Stimulated activated CD4-positive, alpha-beta T cell treated with anti-CD3 and anti-CD28 coated beads, Interleukin-1b, Interleukin-23, amount 100 ng/mL, for 24 hours (primary cell): ENCODE measurements at places on chromosomes 12 and 14.

DNA sequence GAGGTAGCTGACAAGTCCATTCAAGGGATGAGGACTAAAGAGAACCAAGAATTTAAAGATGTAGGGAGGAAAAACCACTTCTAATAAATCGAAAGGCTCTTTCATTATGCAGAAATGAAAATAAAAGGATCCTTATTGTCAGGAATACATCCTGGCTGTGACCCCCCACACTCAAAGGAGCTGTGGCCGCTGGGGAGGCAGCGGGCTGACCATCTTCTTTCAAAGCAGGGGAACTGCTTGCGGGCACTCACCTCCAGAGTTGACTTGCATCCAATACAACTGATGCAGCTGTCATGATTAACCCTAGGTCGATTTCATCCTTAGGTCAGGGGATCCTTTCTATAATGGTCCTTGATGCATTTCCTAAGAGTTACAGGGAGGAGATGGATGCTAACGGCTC lies 35.3 kb downstream of the TRAFD1 start:
- DNase-seq, result no peak

DNA sequence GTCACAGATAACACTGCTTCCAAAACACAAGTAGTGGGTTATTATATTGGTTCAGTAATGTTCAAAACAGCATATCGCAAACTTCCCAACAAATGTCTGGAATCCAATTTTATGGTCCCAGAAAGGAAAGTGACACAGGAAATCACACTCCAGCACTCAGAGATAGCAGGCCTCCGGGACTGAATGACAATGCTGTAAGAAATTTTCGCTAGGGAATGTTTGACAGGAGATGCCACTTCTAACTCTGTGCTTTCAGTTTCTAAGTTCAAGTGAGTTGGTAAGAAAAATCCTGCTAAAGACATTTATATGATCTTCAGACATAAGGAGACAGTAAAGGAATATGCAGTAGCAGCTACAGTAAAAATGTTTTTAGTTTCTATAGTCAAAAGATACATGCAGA lies 93.2 kb downstream of the SLC2A13 start:
- no peak for DNase-seq

- DNase-seq, result peak; percentile 27
Measured at GRCh38 chr14:100486025-100486828, 101.0 kb downstream of the BEGAIN start.

DNA sequence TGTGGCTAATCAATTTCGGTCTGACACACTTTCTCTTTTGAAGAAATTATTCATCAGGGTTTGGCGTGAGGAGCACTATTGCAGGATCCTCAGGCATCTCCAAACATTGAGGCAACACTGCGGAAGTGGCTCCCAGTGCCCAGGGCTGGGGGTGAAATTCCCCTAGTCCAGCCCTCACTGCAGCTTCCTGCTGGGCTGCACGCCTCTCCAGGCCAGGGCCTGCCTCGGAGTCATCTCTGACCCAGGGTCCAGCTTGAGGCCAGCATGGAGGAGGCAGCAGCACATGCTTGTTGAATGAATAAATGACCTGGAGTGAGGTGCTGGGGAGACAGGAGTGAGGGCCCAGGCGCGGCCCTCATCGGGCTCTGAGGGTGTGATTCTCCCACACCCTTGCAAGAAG lies 36.0 kb upstream of the TDRD9 start:
- DNase-seq, result no peak

DNA sequence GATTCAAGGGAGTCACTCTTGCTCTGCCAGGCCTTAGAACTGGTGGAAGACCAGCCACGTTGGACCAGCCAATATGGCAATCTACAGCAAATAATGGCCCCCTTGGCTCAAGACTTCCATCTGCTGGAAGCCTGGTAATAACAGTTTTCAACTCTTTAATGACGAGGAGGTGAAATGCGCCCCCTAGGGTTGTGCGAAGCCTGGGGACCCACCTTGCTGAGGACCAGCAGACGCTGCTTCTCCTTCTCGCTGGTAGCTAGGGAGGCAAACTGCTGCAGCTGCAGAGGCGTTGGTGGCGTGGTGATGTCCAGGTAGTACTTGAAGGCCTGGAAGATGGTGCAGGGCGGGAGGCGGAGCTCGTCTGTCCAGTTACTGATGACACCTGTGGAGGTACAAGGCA lies 41.5 kb upstream of the FBXO21 start:
- DNase-seq, result no peak

GRCh38 chr12:24948420-24948756 lies 513 bp downstream of the BCAT1 start:
- peak; percentile 25 for DNase-seq

DNA sequence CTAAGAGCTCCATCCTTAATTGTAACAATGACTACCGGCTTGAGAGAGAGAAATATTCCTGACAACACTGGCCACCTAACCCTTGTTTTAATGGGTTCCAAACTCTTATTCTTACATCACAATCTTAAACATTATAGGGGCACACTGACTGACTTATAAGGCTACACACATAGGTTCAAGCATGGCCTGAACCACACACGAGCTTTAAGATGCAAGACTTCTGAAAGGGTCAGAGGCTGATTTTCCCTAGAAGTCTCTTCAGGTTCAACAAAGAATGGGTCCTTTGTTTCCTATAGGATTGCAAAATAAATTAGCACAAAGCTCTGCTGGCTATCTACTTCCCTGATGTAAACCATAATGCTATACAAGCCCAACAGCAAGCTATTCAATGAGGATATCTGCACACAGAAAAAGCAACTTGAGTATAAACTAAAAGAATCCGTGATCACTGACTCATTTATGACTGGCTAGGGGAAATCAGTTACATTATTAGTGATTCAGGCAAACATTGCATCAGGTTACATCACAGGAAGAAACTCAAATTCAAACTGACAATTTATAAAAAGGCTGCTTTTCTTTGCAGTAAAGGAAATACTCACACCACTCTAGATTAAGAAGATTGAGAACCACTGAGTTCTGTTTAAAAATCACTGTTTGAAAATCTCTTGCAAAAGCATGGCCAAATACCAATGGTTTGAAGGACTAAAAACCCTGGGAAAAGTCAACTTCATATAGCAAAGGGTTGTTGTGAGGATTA lies 8.5 kb downstream of the BTG1 start:
- DNase-seq, result no peak

DNA sequence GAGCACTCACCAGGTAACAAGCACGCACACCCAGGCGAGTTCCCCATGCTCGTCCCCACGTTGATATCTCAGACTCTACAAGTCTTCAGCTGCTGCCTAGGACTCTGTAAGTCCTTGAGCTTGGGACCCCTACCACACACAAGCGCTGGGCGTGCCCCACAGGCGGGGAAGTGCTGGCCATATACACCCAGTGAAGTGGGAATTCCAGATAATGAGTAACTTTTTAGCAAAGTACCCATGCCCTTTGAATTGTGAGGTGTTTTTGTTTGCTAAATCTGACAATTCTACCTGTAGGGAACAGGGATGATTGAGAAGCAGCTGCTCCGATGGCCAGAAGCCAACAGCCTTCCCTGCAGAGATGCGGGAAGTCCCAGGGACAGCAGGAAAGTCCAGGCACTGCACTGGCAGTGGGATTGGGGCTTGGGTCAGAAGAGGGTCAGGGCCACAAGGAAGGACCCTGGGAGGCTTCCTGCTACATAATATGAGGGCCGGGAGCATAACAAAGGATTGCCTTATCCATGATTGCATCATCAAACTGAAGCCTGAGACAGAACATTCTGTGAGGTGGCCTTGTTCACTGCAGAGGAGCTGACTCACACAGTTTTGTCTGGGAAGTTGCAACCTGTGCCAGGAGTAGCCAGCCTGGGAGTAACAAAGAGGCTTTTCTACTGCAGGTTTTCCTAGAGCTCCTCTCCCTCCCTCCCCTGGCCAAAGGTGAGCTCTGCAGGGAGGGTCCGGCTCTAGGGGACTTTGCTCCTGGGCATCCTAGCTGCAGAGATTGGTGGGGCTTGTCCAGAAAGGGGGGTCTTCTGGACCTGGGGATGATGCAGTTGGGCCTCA lies 13.2 kb upstream of the SERPINA3 start:
- no peak for DNase-seq

DNA sequence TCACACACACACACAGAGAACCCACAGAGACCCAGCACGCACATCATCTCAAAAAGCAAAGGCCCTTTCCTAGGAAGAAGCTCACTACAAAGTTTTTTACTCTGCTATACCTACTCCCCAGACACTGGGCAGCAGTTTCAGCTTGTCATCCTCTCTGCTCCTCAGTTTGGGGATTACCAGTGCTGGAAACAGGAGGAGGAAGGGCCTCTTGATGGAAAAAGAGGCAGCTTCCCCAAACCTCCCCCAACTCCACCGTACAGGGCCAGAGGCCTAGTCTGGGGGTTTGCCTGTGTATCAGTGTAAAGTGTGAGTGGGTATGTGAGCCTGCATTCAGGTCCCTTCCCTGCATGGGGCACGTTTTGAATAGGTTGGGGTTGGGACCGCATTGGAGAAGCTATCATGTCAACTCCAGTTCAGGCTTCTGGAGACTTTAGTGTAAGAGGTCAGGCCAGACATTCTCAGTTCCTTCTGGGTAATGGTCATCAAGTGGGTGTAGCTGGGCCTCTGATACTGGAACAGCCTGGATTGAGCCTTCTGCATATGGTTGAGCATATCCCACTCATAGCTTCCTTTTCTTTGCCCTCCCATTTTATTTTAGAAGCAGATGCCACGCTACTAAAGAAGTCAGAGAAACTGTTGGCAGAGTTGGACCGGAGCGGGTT lies 1.2 kb downstream of the REM2 start:
- DNase-seq, result no peak

- DNase-seq, result no peak
Measured at GRCh38 chr14:81653626-81654025, 120.0 kb upstream of the SEL1L start.

DNA sequence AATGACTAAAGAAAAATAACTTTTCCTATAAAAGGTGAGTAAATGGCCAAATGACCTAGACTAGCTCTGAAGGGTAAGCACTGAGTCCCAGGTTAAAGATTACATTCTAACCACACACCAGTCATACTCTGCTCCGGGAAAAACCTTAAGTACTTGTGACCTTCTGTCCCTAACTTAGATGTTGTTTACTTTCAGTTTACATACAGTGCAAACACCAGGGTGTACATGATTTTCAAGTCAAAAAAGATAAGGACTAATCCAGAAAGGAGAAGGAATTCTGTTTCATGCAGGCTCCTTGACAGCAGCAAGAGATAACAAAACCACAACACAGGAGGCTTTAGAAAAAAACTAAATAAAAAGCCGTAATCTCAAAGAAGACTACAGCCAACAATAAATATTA lies 174.2 kb downstream of the PPM1H start:
- DNase-seq, result no peak

DNA sequence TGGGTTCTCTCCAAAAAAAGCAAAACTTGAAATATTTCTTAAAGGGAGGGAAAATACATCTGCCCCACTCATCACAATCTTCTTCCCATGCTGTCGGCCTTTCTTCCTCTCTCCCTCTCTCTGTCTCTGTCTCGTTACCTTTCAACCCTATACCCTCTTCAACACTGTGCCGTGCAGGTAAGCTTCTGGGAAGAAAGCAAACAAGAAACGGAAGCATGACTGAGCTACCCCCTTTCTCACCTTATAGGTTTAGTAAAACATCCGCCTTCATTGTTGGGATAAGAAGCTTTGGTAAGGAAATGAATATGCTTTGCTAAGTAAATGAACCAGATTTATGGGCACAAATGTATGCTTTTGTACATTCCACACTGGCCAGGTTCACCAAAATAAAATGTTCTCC lies 63.0 kb downstream of the TMEM30B start:
- no peak for DNase-seq

DNA sequence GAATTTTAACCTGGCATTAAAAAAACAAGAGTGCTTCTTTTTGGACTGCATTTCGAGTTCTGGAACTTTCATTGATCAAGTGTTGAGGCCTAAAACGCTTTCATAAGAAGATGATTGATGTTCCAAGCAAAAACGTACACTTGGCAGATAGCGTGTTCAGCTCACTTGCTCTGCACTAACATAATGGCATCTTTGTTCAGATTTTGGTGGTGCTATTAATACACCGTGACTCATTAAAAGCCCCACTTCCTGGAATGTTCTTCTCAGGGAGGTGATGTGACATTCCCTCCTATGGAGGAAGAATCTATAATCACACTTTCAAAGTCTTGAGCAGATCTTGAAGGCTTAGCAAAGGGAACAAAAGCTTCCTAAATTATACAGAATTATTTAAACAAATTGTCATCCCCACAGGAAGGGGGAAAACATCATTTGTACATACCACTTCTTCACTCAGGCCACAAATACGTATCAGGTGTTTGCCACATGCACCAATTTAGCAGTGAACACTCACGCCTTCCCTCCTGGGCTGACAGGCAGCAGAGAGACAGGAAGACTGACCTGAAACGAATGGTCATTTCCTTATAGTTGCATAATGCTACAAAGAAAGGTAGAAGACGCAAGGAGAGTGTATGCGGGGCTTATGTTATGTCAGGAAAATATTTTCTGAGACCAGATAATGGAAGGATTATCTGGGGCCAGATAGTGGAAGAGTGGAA lies 15.4 kb downstream of the HSP90AA1 start:
- no peak for DNase-seq

DNA sequence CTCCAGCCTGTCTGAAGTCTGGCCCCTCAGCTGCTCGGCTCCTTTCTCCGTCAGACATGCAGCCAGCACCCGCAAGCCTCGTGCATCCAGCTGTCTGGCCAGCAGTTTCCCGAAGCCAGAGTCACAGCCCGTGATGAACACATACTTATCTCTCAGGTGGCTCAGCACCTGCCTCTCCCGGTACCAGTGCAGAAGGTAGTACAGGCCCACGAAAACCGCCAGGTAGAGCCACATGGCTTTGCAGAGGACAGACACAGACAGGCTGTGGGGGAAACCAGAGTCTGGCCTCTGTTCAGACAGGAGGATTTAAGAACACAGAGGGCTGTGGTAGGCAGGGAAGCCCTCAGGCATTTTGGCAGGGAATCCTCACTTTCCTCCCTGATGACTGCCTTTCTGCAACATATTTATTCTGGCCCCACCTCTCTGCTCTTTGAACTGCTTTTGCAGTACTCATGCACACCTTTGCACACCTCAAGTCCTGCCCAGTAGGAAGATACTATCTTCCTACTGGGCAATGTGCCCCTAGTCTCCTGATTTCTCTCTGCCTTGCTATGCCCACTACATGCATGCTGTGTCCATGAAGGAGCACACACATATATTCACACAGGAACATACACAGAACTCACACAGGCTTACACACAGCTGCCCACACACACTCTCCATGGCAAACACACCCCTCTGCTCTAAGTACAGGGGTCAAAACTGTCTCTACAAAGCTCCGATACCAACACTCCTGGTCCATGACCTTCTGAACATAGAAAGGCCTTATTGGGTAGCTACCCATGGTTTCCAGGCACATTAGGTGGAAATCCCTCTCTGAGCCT lies at the start of gene RDH16:
Gene RDH16 (minus strand): TSS at position 380 of the 824 bp plus-strand sequence. CDS start 146 bp downstream, at position 234.
- DNase-seq, result no peak

- DNase-seq, result no peak
Measured at GRCh38 chr14:102491786-102492530, 17.6 kb downstream of the ANKRD9 start.
